ENCODE measurements at places on chromosomes 16 and 17.
A peak's percentile ranks its signal among the peaks of the same experiment; 100 is the strongest.

- DNase-seq = peak; percentile 63
These were observed 38.4 kb upstream of the ARL4D start for GRCh38 chr17:43360376-43360738.

GRCh38 chr16:49274591-49274990 is 7.0 kb downstream of the CBLN1 start:
- DNase-seq = no peak

GRCh38 chr16:9154567-9155410 is 63.3 kb downstream of the HAPSTR1 start:
- no peak for DNase-seq

- no peak for DNase-seq
These were observed 16.2 kb downstream of the DLG4 start for GRCh38 chr17:7203391-7203790.

- DNase-seq = peak; percentile 83
These were observed at the start of gene LAT for GRCh38 chr16:28984619-28985135. Gene LAT (plus strand): TSS chr16:28985052. CDS start chr16:28985418, 366 bp downstream.

Measured in T-cell (primary cell).